HuH-7.5 (cell line): ENCODE measurements at places on chromosomes 12 and 14.
A peak's percentile ranks its signal among the peaks of the same experiment; 100 is the strongest.

- DNase-seq: no peak
Measured at GRCh38 chr12:26659930-26660329, 173.1 kb downstream of the ITPR2 start.

- DNase-seq: no peak
Measured at GRCh38 chr14:105283028-105283427, 17.8 kb downstream of the BRF1 start.

GRCh38 chr14:64324895-64325294 lies 30.7 kb upstream of the ESR2 start:
- DNase-seq: no peak

DNA sequence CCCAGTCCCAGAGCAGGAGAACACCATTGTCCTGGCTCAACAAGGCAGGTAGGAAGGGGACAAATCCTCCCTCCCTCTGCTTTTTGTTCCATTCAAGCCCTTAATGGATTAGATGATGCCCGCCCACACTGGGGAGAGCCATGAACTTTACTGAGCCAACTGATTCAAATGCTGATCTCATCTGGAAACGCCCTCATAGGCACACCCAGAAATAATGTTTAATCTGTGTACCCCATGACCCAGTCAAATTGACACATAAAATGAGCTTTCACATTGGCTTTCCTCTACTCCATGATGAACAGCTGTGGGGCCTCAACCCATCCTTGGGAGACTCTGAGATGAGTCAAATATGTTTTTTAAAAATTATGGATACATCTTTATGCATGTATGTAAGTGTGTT lies 141.8 kb downstream of the GALC start:
- DNase-seq: no peak

DNA sequence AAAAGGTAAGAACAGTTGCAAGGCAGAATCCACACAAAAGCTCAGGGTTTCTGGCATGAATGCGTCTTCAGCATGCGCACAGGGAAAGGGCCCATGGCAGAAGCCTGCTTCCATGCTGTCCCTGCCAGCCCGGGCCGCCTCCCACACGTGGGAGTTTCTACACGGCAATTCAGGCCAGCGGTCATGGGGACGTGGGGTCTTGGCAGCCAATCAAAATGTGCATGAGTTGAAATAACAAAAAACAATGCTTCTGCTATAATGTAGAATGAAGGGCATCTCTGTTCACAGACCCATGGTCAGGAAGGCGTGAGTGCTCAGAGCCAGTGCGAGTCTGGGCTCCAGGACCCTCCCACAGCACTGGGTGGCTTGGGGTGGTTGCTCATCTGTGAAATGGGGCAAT lies 28.6 kb downstream of the AMN start:
- no peak for DNase-seq

DNA sequence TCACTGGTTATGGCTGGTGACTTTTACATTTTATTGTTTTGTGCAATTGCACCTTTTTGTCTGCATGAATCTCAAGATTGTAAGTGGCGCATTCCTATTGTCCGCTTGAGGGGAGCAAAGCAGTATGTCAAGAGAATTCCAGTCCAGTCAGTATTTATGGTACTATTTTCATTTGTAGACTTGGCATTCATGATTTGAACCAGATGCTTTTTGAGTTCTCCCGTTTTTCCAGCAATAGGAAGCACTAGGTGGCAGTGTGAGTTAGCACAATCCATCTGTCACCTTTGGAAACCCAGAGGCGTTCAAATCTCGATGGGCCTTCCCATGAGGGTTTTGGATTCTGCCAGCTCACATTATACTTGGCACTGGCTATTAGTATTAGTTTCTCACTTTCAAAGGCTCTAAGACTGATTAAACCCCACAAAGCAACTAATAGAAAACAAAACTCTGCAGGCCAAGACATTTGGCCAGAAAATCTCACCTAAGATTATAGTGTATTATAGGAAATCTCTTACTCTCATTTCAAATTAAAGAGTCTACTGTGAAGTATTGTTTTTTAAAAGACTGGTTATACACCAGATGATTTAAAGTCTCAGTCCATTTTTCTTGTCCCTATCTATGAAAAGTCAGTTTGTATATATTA lies 2.2 kb downstream of the DACT1 start:
- peak; percentile 55 for DNase-seq

DNA sequence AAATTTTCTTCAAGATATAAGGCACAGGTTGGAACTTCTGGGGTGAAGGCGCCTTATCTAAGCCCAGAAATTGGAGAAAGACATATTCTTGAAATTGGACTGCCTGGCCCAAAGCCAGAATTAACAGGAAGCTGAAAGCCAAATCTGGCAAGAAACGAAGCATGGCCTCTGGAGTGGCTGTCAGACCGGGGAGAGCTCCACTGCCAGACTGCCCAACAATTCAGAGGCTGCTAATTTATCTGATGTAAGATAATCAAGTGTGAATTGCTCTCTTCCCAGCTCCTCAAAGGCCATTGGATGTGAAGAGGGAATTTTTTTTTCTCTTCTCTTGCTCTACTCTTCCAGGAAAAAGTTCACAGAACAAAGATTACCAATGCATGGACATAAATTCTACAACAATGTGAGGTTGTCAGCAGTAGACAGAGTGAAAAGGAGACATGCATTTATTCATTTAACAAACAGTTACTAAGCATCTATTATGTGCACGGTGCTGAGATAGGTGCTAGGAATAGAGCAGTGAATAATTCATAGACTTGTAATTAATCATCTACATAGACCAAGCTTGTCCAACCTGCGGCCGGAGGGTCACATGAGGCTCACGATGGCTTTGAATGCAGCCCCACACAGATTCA lies at the start of gene GDF3:
Gene GDF3, minus strand, starts transcription at position 210 of the 632 bp plus-strand sequence. Its CDS starts 47 bp downstream, at position 163.
- DNase-seq: no peak
